ENCODE measurements at places on chromosomes 12 and 14.
A peak's percentile ranks its signal among the peaks of the same experiment; 100 is the strongest.

GRCh38 chr12:49641748-49642369 is 18.5 kb downstream of the PRPF40B start:
- DNase-seq, result no peak

GRCh38 chr12:69385038-69385437 is 25.5 kb downstream of the YEATS4 start:
- DNase-seq, result no peak

DNA sequence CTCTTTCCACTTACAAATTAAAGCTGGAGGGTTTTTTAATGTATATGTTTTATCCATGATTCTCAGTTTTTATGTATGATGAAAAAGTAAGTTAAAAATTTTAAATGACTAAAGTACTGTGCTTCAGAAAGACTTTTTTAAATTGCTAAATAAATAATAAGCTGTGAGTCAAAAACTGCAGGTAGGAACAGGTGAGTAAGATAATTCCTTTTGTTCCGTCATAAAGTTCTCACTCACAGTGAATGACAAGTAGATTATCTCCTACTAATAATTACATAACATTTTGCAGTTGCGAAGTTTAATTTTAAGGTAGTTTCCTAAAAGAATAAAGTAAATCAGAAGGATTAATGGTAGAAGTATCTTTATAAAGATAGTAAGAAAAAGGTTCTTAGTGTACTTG is 78.0 kb downstream of the PRKCH start:
- DNase-seq, result no peak

GRCh38 chr14:103923863-103924262 is 4.4 kb upstream of the TDRD9 start:
- no peak for DNase-seq

DNA sequence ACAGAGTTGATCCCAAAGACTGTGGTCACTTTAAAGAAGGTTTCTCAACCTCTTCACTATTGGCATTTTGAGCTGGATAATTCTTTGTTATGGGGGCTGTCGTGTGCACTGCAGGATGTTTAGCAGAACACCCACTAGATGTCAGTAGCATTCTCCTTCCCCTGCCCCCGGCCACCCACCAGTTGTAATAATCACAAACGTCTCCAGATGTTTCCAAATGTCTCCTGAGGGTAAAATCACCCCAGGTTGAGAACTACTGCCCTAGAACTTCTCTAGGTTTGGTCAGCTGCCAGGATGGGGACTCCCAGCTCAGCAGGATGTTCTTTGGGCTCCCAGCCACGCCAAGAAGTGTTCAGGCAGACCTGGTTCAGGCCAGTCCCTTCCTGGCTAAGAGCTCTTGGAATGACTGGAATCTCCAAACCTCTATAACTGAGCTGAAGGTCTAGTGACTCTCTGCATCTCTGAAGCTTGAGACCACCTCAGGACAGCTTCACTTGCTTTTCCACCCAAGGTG is 12.5 kb upstream of the AJUBA start:
- DNase-seq, result no peak

GRCh38 chr12:77031745-77032144 is 33.6 kb downstream of the E2F7 start:
- no peak for DNase-seq

DNA sequence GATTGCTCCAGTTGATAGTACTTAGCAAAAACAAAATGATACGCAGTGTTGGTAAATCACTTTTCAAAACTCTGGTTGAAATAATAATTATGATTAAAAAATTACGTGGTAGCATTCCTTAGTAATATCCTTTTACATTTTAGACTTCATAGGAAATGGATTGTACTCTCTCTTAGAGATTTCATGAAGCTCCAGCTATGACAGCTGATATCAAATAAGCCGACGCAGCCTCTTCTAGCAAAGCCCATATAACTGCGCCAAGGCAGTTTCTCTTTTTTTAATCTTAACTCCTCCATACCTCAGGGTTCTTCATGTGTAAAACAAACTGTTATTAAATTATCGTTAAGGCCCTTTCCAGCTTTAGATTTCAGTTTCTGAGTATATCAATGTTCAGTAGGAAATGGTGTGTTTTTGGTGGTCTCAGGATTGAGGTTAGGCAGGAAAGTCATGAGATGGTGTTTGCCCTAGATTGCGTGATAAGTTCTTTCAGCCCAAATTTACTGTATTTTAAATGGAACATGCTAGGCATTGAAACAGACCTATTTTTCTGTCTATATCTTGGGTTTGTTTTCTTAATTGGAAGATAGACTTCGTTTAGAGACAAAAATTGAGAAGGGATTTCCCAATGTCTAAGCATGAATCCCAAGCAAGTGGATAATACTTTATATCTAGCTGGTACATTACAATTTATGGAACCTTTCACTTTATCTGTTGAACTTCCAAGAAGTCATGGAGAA is 902 bp upstream of the CFL2 start:
- DNase-seq, result no peak

DNA sequence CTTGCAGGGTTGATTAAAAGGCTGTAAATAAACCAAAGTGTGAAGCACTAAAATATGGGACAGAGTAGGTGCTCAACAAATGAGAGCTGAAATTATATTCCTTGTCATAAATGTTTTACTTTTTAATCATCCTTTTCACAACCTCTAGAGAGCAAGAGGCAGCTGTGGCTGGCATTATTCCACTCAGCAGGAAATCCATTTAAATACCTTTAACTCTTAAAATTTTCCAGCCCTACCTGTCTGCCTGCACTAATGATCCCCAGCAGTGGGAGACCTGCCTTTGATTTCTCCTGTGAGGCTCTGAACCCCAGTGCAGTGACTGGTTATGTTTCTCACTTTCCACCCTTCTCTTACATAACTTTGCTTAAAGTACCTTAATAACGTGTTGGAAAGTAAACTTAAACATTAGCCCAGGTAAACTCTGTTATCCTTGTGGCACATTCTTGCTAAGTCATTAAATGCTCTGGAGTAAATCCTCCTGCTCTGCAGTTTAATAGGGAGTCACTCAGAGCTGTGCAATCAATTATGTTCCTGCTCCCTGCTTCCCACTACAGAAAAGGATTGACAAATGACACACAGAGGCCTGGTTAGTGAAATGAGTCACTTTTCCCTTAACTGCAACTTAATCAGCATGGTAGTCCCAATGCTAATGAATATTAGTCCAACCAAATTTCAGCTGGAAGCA is 755.7 kb upstream of the USP15 start:
- DNase-seq, result no peak

DNA sequence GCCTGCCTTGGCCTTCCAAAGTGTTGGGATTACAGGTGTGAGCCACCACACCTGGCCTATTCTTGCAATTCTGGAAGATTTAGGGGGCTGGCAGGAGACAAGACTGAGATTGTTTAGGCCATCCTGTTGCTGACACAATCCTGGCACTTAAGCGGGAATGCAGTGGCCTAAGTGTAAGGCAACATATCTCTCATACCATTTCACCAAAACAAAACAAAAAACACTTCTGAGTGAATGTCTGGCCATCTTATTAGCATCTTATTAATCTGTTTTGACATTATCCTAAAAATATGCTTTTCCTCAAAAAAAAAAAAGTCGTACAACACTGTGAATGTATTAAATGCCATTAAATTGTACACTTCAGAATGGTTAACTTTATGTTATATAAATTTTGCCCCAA is 67.6 kb downstream of the DENND5B start:
- no peak for DNase-seq

- DNase-seq, result no peak
Measured at GRCh38 chr14:71687166-71687831, 244.9 kb upstream of the RGS6 start.

- DNase-seq, result no peak
Measured at GRCh38 chr14:67852926-67853604, 33.5 kb downstream of the RAD51B start.

DNA sequence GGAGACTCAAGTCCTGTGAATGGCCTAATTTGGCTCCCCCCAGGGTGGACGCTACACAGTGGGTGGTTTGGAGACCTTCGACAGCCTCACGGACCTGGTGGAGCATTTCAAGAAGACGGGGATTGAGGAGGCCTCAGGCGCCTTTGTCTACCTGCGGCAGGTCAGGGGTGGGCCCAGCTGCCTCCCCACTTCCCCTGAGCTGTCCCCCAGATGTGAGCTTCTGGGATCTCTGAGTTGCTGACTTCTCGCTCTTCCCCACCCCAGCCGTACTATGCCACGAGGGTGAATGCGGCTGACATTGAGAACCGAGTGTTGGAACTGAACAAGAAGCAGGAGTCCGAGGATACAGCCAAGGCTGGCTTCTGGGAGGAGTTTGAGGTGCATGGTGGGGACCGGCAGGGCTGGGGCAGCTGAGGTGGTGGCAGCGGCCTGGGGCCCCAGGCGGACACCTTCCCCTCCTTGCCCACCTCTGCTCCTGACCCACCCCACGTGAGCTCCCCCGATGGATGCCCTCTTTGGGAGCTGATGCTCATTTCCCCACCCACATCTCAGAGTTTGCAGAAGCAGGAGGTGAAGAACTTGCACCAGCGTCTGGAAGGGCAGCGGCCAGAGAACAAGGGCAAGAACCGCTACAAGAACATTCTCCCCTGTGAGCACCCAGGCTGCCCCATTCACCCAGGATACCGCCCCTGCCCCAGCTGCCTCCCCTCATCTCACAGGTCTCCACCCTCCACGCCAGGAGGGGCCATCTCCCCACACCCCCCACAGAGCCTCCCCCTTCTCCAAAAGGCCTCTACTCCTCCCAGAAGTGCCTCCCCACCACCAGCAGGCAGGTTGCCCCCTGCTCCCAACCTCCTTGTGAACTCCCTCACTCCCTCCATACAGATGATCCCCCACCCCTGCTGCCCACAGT is 4.2 kb downstream of the PTPN6 start:
- no peak for DNase-seq

DNA sequence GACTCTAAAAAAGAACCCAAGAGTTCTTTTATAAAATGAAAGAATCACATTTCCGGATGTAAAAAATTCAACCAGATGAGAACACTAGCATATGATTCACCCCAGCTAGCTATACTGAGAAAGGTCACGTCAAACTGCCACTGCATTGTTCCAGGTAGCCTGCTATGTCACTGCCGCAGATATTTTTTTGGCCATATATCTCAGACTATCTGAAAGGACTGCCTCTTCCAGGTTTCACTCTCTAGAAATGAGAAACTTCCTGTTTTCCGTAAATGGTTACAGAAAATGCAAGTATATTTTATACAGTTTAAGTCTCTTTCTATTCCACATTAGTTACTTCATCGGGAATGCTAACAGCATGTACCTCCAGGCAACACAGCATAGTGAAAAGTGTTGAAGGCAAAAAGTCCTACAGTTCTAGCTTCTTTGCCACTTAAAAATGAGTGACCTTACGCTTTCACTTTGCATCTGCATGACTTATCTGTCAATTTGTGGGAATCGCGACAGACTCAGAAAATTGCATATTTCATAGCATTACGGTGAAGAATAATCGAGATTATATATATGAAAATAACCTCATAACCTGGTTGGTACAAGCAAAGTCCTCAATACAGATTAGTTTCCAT is 105.2 kb downstream of the MED13L start:
- no peak for DNase-seq

GRCh38 chr14:89330236-89331002 is 86.6 kb downstream of the FOXN3 start:
- peak; percentile 81 for DNase-seq

GRCh38 chr12:77047341-77048109 is 17.8 kb downstream of the E2F7 start:
- no peak for DNase-seq

DNA sequence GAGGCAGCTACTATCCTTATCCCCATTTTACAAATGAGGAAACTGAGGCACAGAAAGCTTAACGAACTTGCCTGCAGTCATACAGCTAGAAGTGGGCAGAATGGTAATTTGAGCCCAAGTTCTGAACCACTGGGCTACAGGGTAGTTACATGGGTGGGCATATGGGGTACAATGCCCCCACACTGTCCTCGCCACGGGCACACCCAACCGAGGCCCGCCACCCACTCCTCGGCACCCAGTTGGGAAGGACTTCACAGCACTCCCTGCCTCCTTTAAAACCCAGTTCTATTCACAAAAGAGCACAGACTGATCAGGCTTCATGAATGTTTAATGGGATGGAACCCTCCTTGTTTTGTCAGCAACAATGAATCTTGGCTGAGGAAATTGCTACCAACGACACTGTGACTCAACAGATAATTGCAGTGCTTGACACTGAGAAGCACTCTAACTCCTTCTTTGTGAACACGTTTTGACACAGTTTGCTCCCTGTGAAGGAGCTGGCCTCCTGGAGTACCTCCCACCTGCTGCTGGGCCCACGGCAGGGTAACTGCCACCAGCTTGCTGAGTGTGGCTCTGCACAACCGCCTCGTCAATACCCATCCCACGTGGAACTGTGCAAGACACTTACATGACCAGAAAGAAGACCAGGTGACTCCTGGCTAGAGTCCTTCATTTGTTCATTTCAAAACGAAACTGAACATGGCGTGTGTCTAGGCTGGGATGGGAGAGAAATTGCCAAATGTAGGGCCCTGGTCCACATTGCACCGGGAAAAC is 63.5 kb downstream of the CLMN start:
- DNase-seq, result no peak

DNA sequence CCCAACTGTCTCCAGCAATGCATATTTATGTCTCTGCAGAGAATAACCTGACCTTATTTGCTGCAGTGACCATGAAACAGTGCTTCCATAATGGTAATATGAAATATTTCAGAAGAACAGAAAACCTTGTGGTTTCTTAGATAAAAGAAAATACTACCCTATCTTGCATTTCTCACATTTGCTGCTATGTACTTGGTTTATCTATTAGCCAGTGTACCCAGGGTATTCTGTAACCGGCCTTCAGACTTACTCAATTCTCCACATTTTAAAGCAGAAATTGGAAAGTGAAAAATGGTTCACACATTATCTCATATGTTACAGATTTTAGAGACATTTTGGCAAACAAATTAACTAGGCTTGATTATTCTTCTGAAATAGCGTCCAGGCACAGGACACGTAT is 57.9 kb upstream of the CCDC91 start:
- DNase-seq, result no peak

GRCh38 chr14:71804992-71805391 is 127.2 kb upstream of the RGS6 start:
- no peak for DNase-seq

GRCh38 chr12:81274637-81275529 is 197.0 kb downstream of the ACSS3 start:
- DNase-seq, result no peak

DNA sequence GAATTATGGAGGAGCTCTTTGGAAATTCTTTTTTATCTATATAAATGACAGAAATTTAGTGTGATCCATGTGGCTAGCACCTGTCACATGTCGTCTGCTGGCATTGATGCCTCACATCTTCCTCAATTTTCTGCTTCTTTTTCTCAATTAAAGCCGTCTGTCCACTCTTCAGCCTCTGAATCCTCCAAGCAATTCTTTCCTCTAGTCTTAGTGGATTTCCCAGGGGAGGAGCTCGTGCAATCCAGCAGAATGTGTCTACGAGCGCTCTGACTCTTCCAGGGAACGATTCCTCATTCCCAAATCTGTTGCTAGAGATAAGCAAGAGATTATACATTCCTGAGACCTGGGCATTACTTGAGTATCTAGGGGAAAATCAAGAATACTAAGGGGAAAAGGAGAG is 176.6 kb downstream of the EMP1 start:
- DNase-seq, result no peak

Measured in astrocyte of the cerebellum (primary cell).